Mesendoderm (in vitro differentiated cells): ENCODE measurements at places on chromosomes 4 and X.

DNA sequence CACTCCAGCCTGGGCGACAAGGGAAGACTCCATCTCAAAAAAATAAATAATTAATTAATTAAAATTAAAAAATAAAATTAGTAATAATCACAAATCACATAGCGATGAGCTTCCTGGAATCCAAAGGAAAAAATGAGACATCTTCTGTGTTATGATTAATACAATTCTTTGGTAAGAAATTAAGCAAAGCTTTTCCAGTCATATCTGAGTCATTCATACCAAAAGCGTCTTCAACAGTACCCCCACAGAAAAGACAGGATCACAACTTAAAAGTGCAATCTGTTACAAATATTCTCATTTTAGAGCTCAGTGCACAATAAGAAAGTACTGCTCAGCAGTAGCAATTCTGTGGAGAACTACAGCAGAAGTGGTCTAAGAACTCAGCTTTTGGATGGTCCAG is 168.5 kb upstream of the MXRA5 start:
- DNase-seq: no peak

DNA sequence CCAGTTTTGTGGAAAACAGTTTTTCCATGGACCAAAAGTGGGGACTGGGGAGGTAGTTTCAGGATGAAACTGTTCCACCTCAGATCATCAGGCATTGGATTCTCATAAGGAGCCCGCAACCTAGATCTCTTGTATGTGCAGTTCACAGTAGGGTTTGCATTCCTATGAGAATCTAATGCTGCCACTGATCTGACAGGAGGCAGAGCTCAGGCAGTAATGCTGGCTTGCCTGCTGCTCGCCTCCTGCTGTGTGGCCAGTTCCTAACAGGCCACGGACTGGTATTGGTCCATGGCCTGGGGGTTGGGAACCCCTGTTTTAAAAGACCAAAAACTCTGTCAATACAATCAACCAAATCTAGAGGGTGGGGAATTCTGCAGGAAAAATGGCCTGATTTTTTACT is 100.0 kb upstream of the EOLA2 start:
- DNase-seq: peak; percentile 9

- no peak for DNase-seq
These were observed 30.2 kb downstream of the SORCS2 start for GRCh38 chr4:7222521-7222920.

GRCh38 chr4:142984871-142985585 is 138.9 kb upstream of the INPP4B start:
- peak; percentile 76 for DNase-seq

GRCh38 chr4:173226401-173226888 is 57.8 kb downstream of the GALNT7 start:
- no peak for DNase-seq

DNA sequence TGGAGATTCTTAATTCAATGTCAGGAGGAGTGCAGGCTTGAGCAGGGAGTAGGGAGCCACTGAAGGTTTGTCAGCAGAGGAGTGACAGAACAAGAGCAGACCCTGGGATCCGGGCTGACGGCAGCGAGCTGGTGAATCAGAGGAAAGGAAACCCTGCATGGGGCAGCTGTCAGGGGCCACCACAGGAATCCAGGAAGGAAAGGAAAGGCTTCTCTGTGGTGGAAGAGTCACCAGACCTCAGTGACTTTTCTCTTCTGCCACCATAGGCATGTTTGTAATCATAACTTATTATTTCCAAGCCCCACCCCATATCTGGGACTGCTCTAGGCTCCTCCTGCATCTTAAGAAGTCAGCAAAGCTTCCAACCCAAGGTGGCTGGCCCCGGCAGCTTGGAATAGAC is 150.9 kb downstream of the BCOR start:
- no peak for DNase-seq

DNA sequence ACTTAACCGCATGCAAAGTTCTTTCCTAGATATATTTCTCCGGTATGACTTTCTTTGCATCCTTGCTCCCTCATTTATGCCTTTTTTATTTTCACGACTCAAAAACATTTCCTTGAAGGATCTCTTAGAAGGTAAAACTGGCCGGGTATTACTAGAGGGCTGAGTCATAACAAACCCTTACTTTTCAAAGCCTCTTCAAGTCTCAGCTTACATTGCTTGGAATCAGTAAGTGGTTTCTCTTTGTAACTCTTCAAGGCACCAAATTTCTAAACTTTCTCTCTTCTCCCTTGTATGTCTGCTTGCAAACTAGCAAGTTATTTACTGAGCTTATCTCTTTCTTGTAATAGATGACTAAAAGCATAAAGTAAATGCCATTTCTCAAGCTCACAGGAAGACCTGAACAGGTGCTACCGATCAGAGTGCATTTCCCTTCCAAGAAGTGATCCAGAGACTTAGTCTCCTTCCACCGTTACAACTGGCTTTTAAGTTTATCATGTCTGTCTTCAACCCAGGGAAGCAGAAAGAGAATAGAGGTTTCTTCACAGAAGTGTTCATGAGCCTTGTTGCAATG is 75.5 kb downstream of the ANXA10 start:
- no peak for DNase-seq

GRCh38 chr4:174537634-174538033 is 15.3 kb upstream of the HPGD start:
- no peak for DNase-seq

GRCh38 chrX:11464380-11464779 is 171.2 kb downstream of the AMELX start:
- DNase-seq: no peak

DNA sequence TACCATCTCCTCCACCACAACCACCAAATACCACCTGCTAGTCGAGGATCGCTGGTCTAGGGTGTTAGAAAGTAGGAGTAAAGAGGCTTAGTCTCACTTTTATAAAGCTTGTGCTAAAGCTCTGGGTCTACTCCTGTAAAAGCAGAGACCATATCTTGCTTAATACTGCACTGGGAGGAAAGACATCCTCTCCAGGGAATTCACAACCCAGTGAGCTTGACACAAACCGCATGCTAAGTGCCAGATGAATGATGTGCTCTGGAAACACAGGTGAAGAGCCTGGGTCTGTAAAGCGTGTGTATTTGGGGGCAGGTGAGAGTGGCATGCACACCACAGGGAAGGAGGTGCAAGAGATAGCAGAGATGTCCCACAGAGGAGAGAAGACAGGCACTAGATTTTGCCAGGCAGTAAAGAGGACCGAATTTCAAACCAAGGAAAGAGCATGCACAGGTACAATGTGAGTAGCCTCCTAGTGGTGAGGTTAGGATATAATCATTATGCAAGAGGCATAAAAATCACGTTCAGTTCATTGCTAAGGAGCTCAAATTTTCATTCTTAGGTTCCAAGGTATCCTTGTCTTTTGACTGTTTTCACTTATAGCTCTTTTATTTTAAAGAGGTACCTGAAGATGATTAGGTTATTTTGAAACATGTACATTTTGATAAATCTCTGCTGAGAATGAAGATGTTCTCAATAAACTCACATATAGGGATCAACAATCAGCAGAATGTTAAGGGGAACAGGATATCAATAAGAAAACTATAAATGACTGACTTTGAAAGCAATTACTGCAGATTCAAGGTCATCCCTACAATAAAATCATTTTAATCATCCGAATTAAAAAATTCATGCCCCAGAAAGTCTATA is 20.7 kb downstream of the TAPT1 start:
- peak; percentile 60 for DNase-seq

DNA sequence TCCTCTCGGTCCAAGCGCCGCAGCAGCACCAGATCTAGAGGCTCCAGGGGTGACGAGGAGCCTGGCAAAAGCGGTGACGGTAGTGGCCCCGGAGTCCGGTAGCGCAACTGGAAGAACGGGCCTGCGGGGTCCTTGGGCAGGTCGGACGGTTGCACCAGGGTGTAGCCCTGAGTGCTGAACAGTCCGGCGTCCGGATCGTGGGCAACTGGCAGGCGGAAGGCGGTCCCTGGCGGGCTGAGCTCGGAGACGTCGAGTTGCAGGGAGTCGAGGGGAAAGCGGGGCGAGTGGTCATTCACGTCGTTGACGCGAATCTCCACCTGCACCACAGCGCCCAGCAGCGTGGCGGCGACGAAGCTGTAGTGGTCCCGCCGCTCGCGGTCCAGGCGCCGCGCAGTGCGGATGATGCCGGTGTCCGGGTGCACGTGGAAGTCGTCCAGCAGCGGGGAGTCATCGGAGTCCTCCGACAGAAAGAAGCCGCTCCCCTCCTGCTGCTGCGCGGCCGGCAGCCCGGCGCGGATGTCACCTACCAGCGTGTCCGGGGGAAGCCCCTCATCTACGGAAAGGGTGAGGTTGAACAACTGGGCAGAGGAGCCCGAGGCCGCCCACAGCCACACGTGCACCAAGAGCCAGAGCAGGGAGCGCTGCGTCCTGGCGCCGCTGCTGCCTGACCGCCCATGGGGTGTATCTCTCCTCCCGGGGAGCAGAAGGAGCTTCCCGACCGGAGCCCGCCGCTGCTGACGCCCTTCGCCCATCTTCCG is 837 bp downstream of the DCHS2 start:
- peak; percentile 33 for DNase-seq
